ENCODE measurements at places on chromosomes 11 and 22.
A peak's percentile ranks its signal among the peaks of the same experiment; 100 is the strongest.

- peak; percentile 47 for DNase-seq
Observed at GRCh38 chr11:72735495-72736027, 16.6 kb downstream of the ARAP1 start.

DNA sequence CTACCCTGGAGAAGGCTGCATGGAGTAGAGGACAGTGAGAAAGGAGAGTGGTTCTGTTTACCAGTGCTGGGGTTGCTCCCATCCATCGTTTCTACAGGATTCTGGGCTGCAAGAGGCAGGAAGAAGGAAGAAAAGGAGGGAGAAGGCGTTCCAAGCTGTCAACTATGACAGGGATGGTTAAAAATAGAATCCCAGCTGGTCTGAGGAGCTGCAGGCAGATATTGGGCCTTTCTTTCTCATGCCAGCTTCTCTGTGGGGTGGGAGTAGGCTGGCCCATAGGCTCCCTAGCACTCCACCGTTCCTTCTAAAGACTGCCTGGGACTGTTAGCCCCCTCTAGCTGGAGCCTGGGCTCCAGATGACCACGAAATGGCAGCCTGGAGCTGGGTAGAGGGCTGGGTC is 13.6 kb downstream of the CCKBR start:
- DNase-seq: no peak

DNA sequence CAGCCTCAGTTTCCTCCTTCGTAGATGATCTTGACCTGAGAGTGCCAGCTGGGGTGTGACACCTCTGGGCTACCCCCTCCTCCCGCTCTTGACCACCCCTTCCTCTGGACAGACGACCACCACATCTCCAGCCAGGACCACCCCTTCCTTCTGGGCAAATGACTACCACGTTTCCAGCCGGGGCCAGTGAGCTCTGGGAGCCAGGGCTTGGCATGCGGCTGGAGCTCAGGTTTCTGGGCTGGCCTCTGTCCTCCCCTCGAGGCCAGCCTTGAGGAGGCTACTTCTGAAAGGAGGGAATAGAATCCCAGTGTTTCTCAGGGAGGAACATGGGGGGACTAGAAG is 120.9 kb downstream of the KCNQ1OT1 start:
- no peak for DNase-seq

DNA sequence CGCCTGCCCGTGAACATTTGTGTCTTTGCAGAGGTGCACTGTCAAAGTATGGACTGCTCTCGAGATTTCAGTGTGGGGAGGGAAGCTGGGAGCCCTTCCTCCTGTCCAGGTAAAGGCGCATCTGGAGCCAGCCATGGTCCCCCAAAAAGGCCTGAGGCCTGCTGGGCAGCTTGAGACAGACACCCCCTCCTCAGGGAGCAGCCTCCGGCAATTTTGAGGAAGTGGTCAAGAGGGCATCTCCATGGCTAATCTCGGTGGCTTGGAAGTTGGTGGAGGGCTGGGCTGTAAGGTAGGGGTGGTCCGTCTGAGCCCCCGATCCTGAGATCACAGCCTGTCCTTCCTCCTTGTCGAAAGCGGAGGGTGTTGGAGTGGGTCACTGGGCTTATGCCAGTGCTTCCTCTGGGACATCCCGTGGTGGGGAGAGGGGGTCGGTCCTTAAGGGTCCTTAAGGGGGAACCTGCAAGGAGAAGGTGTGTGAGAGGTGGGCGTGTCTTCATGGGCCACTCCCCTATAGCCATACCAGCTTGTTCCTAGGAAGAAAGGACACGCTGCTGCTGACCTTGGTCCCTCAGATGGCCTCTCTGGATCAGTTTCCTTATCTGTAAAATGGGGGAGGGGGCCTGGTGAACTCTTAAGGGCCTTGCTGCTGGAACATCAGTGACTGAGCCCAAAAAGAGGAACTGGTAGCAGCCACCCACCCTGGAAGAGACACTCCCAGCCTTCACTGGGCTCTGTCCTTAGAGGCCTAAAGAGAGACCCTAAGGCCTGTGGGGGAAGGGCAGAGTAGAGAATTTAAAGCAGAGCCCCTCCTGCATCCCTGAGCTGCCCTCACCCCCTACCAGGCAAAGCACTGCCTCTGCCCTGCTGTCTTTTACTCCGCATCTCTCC is 2.6 kb downstream of the KCNC1 start:
- DNase-seq: no peak

GRCh38 chr11:888310-889212 is 22.0 kb downstream of the CHID1 start:
- no peak for DNase-seq

GRCh38 chr11:116853461-116854073 is 16.1 kb upstream of the APOA1 start:
- no peak for DNase-seq
